ENCODE measurements at places on chromosomes 12 and 14.
A peak's percentile ranks its signal among the peaks of the same experiment; 100 is the strongest.

GRCh38 chr12:80230068-80230467 lies 130.7 kb downstream of the OTOGL start:
- no peak for DNase-seq

GRCh38 chr12:65501093-65501621 lies 222.7 kb downstream of the MSRB3 start:
- no peak for DNase-seq

GRCh38 chr12:68623984-68624383 lies 13.3 kb downstream of the RAP1B start:
- DNase-seq = no peak

GRCh38 chr12:49766115-49766455 lies 24.7 kb downstream of the TMBIM6 start:
- no peak for DNase-seq

DNA sequence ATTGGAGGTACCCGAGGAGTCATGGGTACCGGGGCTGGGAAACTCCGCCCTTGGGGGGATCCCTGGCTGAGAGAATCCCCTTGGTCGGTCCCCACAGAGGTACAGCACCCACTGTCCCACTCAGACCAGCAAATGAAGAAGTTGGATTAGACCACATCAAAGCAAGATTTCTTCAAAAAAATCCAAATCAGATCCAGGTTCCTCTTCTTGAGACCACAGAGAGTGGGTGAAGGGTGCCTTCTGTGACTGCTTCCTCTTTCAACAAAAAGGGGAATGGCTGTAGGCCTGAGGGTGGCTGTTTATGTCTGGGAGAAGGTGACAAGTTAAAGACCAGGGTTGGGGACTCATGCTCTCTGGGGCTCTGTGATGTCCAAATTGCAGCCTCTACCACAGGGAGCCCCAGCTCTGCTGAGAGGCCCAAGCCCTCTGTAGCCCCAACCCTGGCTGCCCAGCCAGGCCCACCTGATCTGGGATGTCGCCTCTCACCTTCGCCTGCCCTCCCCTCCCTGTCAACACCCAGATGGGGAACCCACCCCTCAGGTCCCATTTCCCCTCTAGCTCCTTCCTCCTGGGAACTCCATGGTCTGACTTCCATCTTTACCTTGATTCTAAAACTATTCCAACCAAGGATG lies 50.9 kb downstream of the ZFP36L1 start:
- DNase-seq = peak; percentile 86

- no peak for DNase-seq
These were observed 146.2 kb upstream of the PWP1 start for GRCh38 chr12:107539196-107539939.

DNA sequence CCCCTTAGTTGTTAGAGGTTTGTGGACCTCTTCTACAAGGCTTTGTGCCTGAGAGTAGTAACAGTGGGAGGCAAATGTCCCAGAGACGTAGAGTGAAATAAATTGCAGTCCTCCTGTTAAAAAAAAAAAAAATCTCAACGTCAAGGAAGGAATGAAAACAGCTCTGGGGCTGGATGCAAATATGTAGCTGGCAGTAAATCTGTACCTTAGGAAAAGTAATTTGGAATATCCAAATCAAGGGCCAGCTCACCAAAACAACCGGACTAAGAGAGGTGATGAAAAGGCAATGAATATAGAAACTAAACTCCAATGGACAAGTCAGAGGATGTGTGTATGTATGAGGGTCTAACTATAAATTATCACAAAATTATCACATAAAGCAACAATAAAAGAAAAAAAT lies 27.0 kb downstream of the SINHCAF start:
- no peak for DNase-seq

- DNase-seq = no peak
These were observed 12.4 kb downstream of the TTLL5 start for GRCh38 chr14:75673345-75674035.

DNA sequence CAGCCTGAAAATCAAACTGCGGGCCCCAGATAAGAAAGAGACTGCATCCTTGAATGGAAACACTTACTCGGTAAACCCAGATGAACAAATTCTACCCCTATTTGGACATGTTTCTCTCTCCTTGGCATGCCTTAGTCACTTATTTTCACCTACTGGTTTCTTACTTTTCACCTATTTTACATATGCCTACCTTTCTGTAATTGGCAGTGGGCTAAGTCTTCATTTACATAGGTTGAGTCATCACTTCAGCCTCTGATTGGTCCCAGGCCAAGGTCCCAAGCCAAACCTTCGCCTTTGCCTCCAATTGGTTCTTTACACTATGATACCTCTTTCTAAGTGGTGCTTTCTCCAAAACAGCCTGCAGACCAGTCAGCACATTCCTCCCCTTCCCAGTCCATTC lies 111.3 kb downstream of the DYRK2 start:
- no peak for DNase-seq

- DNase-seq = peak; percentile 68
These were observed 64.5 kb upstream of the STK38L start for GRCh38 chr12:27179400-27180214.

DNA sequence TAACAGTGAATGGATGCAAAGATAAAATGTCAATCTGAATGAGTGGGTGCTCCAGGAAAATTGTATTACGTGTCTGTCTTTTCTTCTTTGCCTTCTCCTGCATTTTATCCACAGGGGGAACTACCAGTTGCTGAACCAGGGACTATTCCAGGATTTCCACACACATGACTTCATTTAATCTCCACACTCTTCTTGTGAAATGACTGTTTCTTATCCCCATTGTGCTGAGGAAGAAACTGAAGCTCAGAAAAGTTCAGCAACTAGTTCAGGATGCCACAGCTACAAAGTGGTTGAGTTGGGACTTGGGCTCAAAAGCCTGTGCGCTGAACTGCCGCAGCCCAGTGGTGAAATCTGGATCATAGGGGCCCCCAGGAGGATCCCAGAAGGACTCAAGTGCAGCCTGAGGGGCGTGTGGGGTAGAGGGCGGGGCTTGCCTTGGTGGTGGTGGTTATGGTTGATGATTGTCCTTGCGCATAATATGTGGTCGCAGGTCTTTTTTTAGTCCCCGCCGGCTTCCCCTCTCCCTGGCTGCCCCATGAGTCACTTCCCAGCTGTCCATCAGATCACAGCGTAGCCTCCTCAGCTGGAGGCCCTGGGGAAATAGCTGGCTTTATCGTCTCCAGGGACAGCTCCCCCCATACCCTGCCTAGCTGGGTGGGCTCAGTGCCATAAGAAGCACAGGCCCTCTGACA lies 235.2 kb upstream of the CRY1 start:
- peak; percentile 24 for DNase-seq

GRCh38 chr12:49335955-49336644 lies 888 bp downstream of the C1QL4 start:
- DNase-seq = no peak

DNA sequence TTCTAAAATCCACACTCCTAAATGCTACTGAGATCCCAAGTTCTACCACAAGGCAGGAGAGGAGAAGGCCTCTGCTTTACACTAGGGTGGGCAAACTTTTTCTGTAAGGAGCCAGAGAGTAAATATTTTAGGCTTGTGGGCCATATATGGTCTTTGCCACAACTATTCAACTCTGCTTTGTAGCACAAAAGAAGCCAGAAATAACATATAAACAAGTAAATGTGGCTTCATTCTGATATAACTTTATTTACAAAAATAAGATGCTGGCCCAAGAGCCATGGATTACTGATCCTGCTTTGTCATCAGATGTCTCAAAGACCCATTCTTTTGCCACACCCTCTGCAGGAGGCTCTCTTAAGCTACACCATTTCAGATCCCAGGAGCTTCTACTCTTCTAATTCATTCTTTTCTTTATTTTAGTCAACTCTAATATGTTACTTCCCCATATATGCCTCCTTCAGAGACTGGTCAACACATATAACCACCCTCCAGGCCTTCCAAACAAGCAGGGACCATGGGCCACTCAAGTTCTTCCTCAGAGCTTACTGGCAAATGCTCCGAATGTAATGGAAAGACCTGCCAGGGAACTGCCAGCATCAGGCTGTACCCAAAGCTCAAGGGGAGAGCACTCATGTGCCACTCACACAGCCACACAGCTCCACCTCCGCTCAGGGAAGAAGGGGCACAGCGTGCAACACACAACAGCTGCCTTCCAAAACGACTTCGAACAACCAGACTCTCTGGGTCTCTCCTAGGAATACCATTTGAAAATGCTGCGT lies 15.6 kb downstream of the APPL2 start:
- DNase-seq = no peak

GRCh38 chr14:74015176-74015575 lies 3.9 kb downstream of the ENTPD5 start:
- no peak for DNase-seq

- no peak for DNase-seq
These were observed 7.7 kb downstream of the BRF1 start for GRCh38 chr14:105292826-105293711.

- no peak for DNase-seq
These were observed 338.4 kb downstream of the TMEM121 start for GRCh38 chr14:105864651-105865265.

DNA sequence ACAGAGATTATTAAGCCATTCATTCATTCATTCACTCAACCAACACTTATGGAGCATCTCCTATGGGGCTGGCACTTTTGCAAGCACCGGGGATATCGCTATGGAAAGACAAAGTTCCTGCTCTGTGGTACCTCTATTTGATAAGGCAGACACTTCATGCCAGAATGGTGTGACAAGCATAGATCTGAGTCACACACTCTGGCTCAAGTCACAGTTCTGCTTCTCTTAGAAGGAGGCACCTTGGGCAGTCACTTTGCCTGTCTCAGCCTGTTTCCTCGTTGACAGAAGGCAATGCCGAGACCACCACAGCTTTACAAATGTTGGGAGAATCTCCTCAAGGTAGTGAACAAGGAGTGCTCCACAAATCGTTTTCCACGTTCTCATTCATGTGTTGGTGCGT lies 205.2 kb downstream of the SLC41A2 start:
- DNase-seq = no peak

DNA sequence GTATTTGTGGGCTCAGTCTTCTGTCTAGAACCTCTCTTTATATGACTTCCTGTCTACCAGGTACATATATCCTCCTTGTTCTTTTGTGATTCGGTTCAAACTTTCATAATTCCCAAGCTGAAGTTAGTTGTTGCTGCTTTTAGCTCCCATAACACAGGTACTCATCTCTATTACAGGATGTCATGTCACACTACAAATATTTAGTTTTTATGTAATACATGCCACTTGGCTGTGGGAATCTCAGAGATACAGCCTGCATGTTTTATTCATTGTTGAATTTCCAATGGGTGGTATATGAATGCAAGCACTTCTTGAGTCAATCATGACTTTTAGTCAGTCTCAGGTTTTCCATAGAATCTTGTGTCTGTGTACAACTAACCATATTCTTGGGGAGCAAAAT lies 122.7 kb downstream of the SINHCAF start:
- no peak for DNase-seq

DNA sequence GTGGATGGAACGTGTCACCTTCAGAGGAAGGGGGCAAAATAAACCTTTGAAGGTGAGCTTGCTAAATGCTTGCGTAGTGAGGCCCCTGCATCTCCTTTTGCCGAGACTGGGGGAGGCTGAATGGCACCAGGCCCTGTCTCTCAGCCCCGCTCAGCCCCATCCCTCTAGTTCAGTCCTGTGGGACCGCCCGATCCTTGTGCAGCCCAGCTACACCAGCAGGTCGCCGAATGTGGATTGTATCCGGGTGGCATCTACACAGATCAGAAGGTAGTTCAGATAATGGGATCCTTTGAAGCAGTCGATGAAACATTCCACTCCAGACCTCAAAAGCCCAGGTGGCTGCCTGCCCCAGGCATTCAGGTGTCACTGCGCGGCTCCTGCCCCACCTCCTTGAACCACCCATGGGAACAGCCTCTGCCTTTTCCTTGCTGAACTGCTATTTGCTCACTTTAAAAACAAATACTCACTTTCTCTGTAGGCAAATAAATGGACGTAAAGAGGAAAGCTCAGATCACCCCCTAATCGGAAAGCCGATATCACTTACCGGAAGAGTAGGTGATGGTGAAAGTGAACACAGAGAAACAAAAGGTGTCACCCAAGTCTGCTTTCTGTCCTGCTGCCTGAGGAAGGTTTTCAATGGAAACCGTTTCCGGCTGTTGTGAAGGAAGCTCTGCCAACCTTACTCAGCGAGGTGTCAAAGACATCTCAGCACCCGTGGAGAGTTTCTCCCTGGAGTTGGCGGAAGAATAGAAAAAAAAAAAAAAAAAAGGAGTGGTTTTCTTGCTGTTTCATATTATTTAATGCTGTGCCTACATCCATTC lies 100.3 kb upstream of the NCOR2 start:
- DNase-seq = no peak

GRCh38 chr12:53048033-53048779 lies 1.7 kb upstream of the TNS2 start:
- no peak for DNase-seq

- no peak for DNase-seq
These were observed 52.9 kb downstream of the TECPR2 start for GRCh38 chr14:102415671-102416070.

DNA sequence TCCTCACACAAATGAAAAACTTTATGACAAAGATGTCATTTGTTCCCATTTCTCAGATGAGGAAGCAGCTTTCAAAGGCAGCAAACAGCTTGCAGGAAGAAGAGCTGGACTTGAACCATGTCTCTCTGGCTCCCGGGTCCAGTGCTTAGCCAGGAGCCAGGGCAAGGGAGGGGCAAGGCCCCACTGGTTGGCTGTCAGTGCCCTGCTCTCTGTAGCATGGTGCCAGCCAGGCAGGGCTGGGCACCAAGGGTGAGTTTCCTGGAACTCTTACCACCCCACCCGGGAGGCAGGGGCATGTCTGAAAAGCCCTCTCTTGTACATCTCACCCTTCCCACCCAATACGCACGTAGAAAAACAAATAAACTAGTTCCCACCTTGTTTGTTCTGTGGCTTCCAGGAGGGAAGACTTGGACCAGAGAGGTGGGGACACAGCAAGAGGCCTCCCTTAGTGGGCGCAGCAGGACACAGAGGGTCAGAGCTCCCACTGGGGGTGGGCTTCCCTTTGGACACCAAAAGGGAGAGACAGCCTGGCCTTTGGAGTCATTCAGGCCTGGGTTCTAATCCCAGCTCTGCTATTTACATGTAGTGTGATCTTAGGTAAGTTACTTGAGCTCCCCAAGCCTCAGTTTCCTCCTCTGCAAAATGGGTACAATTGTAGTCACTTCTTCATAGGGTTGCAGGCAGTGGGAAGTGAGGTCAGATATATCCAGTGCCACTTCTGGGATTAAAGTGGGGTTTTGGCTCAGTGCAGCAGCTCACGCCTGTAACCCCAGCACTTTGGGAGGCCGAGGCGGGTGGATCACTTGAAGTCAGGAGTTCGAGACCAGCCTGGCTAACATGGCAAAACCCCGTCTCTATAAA lies 17.2 kb downstream of the TRPV4 start:
- no peak for DNase-seq

- DNase-seq = no peak
These were observed 24.5 kb upstream of the TSPAN11 start for GRCh38 chr12:30902001-30902400.

- no peak for DNase-seq
These were observed 413 bp downstream of the DAD1 start for GRCh38 chr14:22588526-22589095.

- DNase-seq = no peak
These were observed 158.8 kb upstream of the NPAS3 start for GRCh38 chr14:32779840-32780239.

DNA sequence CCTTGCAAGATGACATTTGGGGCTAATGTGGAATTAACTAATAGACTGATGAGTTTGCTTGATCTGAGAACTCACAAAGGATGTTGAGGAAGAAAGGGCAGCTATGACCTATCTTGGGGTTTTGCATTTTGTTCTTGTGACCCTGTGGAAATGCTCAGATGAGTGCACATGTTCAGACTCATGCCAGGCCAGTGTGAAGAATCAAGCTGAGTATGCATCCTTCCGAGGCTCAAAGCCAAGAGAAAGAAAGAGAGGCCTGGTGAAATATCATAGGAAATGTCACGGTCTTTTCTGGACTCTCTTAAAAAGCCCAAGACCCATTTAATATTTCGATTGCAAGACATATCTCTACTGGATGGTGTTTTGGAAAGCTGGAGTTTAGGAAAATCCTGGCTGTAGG lies 96.3 kb downstream of the CACNA1C start:
- no peak for DNase-seq
